Neural crest cell (in vitro differentiated cells): ENCODE measurements at places on chromosomes 5 and 9.
A peak's percentile ranks its signal among the peaks of the same experiment; 100 is the strongest.

GRCh38 chr5:129978270-129978669 is 74.0 kb downstream of the CHSY3 start:
- DNase-seq, result no peak

GRCh38 chr9:85443190-85443598 is 298.6 kb downstream of the AGTPBP1 start:
- DNase-seq, result no peak

- peak; percentile 89 for DNase-seq
These were observed 18.1 kb downstream of the KYAT1 start for GRCh38 chr9:128863647-128864046.

- no peak for DNase-seq
These were observed 57.8 kb upstream of the C5orf46 start for GRCh38 chr5:147963948-147964693.

DNA sequence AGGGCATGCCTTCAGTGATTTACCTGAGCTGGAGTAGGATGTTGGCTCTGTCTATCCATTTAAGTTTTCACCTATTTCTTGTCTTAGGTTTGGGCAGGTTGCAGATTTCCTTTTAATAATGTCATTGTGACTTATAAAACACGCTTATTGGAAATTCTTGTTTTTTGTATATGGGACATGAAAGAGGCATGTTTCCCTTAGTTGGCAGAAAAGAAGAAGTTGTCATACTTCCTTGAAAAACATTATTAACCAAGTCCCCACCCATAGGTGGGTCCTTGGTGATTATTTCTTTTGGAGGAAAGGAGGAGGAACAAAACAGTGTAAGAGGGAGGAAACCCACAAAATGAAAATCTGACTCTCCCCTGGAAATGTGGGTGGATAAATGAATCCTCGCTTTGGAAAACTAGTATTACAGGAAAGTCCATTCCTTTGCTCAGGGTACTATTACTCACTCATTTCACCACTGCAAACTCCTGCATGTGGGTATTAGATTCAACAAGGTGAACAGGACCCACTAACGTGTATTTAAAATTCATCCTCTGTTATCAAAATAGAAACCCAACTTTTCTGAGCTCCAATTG is 9.3 kb downstream of the CER1 start:
- DNase-seq, result no peak

GRCh38 chr5:37568893-37569292 is 189.8 kb downstream of the WDR70 start:
- DNase-seq, result no peak

GRCh38 chr9:88875400-88876120 is 115.7 kb upstream of the S1PR3 start:
- DNase-seq, result no peak

DNA sequence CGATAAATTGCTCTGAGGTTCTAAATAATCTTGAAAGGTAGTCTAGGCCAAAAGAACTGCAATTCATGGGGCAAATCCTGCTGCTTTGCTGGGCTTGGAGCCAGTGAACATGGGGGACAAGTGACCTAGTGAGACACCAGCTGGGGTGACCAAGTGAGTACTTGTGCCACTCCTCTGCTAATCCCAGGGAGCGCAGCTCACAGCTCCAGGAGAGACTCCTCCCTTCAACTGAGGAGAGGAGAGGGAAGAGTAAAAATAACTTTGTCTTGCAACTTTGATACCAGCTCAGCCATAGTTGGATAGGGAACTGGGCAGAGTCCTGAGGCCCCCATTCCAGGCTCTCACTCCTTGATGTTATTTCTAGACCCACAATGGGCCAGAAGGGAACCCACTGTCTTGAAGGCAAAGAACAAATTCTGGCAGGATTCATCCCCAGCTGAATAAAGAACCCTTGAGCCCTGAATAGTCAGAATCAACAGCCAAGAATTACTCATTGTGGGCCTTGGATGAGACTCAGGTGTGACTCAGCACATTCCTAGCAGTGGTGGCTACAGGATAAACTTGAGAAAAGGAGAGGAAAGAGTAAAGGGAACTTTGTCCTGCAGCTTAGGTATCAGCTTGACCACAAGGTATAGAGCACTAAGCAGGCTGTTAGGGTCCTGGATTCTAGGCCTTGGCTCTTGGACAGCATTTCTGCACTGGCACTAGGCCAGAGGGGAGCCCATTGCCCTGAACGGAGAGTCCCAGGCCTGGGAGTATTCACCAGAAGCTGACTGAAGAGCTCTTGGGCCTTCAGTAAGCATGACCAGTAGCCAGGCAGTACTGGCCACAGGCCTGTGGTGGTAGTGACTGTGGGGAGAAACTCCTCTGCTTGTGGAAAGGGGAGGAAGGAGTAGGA is 288.3 kb upstream of the CDH18 start:
- DNase-seq, result no peak

- DNase-seq, result no peak
These were observed 7.9 kb upstream of the PSMB7 start for GRCh38 chr9:124423155-124423554.

- no peak for DNase-seq
These were observed 20.1 kb downstream of the IPO11 start for GRCh38 chr5:62432621-62433064.

DNA sequence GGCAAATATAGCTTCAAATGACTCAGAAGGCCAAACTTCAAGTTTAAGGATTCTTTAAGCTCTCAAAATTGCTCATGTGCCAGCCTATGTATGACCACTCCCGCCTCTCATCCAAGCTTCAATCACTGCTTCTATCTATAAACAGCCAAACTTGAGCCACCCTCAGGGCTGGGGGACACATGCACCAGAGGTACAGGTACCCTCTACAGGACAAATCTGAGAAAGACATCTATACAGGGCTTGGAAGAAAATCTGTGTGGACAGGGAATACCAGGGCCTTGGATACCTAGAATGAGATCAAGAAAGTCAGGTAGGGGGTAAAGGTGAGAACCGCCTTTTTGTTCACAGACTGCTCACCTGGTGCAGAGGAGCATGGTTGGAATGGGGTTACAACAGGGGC is 217.9 kb downstream of the ATPSCKMT start:
- DNase-seq, result no peak

DNA sequence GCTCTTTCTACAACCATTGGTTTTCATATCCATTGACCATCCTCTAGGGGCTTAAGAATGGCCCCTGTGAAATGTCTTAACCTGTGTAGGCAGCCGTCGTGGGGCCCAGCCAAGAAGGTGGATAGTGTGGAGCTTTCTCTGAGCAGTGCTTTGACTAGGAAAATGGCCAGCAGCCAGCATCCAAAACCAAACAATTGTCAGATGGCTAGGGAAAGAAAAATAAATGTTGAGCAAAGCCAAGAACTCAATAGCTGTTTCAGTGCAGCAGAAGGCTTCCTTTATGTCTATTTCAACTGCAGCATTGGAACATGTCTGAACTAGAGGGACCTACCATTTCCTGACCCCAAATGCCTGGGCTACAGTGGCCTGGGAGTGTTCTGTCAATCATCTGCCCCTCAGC is 374.9 kb downstream of the TLE4 start:
- DNase-seq, result no peak

DNA sequence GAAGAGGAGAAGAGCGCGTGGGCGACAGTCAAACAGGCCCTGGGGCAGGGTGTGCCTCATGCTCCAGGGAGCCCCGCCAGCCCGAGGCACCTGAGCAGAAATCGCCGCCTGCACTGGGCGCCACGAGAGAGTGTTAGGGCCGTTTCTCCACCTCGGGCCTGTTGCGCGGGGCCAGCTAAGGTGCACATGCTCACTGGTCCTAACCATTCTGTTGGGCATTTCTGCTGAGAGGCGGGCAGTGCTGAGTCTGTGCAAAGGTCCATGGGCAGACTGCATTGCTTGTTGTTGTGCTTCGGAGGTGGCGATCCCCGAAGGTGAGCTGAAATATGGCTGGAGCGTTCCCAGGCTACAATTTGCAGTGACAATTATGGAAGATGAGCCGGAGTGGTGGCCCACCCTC is 367.8 kb upstream of the SPATA31A5 start:
- DNase-seq, result no peak

DNA sequence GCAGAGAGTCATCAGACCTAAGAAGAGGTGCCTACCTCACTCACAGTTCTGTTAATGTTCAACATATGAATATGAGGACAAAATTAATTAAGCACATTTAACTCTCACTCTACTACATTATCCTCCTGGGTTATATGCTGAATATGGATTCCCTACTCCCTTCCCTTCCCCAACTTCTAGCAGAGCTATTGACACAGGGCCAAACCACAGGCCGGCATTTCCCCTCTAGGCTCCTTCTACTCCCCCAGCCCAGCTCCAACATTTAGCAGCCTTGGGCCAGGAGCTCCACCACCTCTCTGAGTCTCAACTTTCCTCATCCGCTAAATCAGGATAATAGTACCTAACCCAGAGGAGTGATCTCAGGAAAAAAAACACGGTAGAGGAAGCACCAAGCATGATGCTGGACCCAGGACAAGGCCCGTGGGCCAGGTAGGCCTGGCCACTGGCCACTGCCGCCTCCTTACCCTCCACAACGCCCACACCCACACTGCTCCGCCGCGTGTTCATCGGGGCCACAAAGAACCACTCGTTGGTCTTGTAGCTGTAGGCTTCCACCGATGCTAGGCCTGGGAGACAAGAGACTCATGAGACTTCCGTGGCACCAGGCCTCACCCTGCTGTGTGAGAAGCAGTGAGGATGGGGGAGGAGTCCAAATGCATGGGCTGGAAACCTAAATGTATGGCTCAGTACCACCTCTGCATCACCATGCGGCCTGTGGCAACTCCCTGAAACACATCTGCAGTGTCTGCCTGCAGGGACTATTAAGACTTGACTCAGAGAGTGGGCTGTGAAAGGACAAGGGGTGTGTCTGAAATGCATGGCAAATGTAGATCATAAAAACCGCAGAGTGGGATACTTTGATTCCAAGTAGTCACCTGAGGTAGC is 98.8 kb downstream of the KLHL3 start:
- no peak for DNase-seq

GRCh38 chr5:22050931-22051330 is 802.2 kb downstream of the CDH12 start:
- DNase-seq, result no peak

DNA sequence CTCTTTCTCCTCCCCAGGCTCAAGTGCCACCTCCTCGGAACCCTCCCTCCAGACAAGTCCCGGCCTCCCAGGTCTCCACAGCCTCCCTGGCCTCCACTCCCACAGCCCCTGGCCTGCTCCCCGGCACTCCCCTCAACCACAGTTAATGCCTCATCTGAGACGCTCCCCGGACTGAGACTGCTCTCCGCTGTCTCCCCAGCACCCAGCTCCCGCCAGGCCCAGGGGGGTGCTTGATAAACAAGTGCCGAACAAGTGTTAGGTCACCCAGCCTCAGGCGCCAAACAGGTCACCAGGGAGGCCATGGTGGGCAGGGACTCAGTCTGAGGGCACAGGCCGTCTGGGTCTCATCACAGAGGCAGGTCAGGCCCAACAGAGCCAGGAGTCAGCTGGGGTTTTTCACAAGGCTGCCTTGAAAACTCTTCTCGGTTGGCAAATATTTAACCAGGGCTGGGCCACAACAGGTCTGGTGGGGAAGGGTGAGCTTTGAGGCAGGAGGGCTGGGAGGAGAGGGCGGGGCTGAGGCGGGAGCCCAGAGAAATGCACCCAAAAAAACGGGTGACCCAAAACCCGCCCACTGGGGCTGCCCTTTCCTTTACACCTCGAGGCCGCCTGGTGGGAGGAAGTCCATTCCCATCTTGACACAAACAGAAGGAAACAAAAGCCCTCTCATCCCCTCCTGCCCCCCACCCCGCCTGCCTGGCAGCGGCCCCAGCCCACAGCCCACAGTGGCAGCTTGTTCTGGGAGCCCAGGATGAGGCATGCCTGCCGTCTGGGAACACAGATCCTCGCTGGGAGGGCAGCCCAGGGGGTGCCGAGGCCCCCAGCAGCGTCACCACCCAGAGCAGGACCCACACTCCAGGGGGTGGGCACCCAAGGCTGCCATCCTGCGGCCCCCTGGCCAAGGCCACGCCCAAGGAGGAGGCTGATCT is 66.6 kb upstream of the STXBP1 start:
- no peak for DNase-seq

- no peak for DNase-seq
These were observed 200.2 kb downstream of the DAB2IP start for GRCh38 chr9:121851641-121852091.

GRCh38 chr9:26181836-26182235 is 503.6 kb upstream of the TUSC1 start:
- DNase-seq, result no peak

DNA sequence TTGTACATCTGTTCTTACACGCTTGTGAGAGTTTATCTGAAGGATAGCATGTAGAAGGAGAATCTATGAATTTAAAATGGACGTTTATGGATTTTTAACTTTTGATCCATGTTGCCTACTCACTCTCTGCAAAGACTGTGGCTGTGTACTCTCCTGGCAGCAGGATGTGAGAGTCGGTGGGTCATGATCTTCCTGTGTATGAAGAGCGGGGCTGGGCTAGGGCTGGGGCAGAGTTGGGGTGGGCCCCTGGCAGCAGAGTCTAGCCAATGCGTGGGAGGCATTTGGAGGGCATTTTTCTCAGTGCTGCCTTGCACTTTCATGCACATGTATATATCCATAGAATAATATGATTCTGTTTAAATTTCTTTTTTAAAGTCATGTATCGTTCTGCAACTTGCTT is 24.0 kb upstream of the DAB2IP start:
- DNase-seq, result no peak

DNA sequence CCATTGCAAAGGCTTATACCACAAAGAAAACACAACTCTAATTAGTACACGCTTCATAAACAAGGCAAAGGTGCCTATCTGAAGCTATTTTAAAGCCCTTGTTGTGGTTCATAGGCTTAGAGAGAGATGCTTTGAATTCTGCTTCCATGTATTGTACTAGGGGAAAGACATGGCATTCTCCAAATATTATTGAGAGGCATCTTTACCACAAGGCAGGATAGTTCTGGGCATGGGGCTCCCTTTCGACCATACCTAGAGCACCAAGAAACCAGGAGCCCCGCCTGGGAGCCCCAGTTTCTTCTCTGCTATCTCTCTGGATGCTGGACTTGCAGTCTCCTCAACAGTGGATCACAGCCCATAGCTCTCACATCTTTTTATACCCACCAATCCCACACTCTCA is 93.7 kb downstream of the NFIB start:
- no peak for DNase-seq

DNA sequence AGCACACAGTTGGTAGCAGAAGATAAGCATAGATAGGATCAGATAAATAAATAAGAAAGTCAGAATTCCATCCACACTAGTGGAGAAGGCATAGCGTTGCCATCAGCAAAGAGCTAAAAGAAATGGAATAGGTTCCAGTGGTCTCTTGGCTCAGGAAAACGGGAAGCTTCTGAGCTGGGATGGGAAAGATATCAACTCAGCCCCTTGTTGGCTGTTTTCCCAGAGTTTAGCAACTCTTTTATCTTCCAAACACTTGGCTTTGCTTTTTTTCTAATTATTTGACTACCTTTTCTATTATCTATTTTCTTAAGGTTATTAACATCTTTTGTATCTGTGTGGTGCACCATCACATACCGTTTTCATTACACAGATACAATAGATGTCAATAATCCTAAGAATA is 445.7 kb upstream of the TRPC7 start:
- no peak for DNase-seq
